COLO829 (cell line): ENCODE measurements at places on chromosomes 4 and X.
A peak's percentile ranks its signal among the peaks of the same experiment; 100 is the strongest.

DNA sequence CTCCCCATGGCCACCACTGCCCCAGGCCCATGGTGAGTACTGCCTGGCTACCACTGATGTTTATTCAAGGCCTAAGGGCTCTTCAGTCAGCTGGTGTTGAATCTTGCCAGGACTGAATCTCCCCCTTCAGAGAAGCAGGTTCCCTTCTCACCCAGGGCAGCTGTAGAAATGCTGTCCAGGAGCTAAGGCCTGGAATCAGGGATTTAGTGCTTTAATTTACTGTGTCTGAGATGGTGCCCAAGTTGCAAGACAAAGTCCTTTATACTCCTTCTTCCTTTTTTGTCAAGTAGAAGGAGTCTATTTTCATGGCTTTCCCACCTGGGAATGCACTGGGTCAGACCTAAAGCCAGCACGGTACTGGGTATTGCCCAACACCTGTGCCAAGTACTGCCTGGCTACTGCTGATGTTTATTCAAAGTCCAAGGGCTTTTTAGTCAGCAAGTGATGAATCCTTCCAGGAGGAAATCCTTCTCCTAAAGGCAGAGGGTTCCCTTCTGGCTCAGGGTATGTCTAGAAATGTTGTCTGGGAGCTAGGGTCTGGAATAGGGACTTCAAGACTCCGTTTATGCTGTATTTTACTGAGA is 117.6 kb upstream of the ATOH1 start:
- no peak for DNase-seq

DNA sequence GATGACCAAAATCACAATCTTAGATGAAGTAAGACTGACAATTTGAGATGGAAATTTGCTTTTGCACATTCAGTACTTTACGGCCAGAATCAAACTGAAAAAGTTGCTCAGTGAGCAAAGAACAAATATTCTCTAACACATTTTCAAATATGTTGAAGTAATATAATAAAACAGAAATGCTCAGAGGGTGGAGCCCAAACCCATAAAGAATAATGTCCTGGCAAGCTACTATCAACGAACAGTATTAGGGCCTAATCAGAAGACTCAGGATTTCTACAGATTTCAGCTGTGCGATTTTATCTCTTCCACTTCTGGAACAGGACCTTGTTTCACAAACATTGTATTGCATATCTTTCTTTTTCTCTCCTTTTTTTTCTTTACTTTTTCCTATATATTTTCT is 505.0 kb downstream of the TECRL start:
- DNase-seq = no peak

GRCh38 chrX:3763111-3763510 is 49.7 kb upstream of the PRKX start:
- no peak for DNase-seq

DNA sequence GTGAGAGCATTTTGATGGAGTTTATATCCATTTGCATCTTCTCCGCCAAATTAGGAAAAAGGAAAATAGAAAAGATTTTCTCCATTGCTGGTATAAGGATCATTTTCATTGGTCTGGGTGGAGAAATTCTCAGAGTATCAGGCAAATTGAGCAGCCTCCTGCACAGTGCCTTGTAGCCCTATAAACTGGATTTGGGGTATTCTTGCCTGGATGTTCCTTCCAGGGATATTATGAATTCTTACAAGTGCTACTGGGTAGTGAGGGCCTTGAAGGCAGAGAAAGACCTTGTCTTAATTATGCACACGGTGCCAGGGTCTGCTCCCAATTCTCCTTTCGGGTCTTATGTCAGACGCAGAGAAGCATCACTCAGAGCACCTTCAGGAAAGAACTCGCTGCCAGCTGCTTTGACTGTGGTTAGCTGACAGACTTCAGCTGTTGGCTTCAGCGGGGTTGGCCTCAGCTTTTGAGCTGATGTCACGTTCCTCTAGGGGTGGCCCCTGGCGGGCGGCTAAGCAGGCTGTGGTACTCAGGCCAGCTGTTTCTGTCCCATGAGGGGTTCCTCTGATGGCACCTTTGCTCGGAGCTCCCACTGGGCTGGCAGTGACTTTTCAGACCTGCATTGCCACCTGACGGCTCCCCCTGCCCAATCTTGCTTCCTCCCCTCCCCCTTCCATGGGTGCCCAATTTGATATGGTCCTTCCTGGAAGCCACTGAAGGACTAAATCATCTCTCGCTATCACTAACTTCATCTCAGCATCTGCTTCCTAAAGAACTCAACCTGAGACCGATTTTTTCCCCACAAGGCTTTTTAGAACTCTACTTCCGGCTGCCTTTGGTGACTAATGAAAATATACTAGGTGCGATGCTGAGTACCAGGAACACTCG is 519.5 kb downstream of the BCOR start:
- DNase-seq = no peak

- no peak for DNase-seq
Observed at GRCh38 chr4:62015043-62015739, 815.1 kb downstream of the ADGRL3 start.

DNA sequence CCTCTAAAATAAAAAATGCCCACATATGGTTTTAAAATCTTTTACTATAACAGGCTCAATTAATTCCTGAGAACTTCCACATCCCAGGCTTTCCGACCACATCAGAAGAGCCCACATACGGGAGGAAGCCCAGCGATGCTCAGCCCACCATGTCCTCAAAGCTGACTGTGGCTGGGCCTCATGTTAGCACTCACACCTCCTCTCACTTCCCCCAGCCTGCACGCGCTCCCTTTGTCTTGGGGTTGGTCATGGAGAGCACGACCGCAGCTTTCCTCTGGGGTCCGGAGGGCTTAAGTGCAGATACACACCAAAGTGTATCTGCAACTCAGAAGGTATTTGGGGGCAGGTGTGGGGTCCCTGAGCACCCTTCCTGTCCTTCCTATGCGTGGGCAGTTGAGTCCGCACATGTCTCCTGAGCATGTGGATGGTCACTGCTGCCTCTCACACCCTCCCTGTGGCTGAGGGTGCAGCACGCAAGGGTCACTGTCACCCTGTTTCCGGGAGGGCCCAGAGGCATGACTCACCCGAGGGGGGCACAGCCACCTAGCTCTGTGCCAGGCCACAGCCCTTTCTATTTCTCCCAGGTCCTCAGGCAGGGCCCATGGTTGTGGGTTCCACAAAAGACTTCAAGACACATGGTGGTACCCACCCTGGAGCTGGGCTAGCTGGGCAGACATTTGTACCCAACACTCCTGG is 21.2 kb downstream of the WDR1 start:
- DNase-seq = no peak

- no peak for DNase-seq
Observed at GRCh38 chr4:98341309-98341708, 80.1 kb downstream of the RAP1GDS1 start.

DNA sequence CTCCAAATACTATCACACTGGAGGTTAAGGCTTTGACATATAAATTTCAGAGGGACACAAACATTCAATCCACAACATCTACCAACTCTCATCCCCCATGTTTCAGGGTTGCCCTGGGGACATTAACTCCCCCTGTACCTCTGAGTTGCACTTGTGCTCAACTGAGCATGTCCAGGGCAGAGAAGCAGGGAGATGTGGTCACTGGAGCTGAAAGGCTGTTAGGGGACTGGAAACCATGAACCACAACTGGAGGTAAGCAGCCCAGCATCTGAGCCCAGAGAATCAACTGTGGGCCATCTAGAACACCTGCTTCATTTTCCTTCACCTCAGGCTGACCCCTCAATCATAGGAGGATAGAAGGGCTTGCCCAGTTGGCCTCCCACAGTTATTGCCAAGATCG is 641.1 kb downstream of the MID1IP1 start:
- no peak for DNase-seq

- no peak for DNase-seq
Observed at GRCh38 chrX:12912791-12913482, 6.5 kb downstream of the TLR8 start.

DNA sequence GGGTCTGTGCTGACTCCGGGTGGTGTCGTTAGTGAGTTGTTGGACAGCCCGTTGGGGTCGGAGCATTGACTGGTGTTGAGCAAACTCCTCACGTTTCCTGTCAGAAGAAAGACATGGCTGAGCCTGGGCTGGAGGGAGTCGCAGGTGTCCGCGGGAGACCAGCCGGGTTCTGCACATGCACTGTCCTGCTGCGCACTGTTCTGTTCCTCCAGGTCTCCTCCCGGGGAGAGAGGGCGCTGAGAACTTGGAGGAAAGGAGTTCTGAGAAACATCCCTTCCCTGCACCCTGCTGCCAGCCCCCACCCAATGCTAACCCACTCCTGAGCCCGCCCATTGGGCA is 1.1 kb downstream of the ZNF141 start:
- no peak for DNase-seq

- peak; percentile 39 for DNase-seq
Observed at GRCh38 chrX:118552121-118552900, 56.7 kb downstream of the DOCK11 start.

- peak; percentile 72 for DNase-seq
Observed at GRCh38 chr4:112348488-112349158, 51.5 kb downstream of the ALPK1 start.

DNA sequence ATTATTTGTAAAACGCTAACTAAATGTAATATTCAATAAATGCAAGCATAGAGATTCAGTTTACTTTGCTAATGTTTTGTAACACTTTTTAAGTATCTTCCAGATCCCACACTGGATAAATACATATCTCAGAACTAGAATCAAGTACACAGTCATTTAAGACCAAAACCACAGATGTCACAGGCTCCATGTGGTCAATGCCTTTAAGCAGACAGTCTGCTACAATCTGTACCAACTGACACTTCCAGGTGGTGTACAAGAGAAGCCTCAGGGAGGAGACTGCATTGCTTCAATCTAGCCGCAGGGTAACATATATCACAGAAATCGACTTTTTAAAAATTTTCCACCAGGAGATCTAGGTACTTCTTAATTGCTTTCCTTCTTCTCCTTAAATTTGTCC is 229.6 kb upstream of the DIAPH2 start:
- DNase-seq = no peak

GRCh38 chr4:29046781-29047180 is 1673.4 kb upstream of the PCDH7 start:
- DNase-seq = no peak

DNA sequence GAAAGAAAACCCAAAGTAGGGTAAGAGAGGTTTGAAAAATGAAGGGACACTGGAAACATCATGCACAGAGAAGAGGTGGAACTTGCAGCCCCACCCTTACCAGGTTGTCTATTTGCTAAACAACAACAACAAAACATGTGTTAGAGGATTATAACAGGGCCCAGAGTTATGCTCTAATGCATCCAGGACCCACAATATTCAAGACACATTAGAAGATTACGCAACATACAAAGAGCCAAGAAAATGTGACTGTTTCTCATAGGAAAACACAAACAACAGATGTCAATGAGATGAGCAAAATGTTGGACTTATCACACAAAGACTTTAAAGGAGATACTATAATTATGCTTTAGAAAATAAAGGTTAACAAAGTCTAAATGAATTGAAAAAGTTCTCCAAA is 128.5 kb downstream of the LRBA start:
- DNase-seq = no peak

GRCh38 chr4:91127831-91128230 is 1000.6 kb downstream of the CCSER1 start:
- no peak for DNase-seq

GRCh38 chrX:5730556-5730955 is 498.1 kb downstream of the NLGN4X start:
- DNase-seq = no peak

GRCh38 chr4:24768604-24769003 is 26.8 kb upstream of the SOD3 start:
- no peak for DNase-seq
